Cortex of kidney (tissue), 1 donor: ENCODE measurements at places on chromosomes 16 and 17.

- DNase-seq = no peak
Observed at GRCh38 chr16:19886073-19886941, 1.7 kb upstream of the GPRC5B start.

DNA sequence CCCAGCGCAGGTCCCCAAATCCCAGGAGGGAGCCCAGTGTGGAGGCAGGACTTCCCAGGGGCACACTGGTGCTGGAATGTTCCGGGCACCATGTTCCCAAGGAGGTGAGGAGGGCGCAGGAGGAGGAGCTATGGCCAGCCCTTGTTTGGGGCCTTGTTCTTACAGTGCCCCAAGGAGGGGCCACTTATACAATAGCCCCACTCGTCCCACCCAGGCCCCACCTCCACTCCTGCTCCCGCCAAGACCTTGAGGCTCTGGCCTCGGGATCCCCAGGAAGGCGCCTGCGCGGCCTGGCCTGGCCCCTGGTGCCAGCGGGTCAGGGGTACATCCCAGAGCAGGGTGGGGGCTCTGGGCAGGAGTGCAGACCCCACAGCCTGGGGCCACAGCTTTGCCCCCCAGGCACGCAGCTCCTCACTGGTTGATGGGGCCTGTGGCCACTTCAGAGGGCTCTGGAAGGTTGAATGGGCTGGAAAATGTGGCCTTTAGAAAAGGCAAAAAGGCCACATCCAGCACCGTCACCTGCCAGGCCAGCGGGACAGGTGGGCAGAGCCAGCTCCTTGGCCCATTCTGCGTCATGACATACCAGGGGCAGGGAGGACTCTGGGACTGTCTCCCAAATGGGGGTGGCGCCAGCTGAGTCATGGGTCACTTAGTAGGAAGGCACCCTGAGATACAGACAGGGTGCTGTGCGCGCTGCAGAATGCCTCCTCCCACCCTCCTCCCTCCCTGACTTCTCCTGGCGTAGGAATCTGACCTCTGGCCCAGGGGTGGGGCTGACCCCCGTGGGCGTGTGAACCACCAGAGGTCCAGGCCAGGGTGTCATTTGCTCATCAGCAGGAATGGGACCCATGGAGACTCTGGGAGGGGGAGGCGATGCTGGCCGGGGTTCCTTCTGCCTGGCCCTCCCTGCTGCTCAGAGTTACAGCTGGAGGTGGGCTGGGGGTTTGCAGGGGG lies 32.3 kb upstream of the PVALEF start:
- no peak for DNase-seq

DNA sequence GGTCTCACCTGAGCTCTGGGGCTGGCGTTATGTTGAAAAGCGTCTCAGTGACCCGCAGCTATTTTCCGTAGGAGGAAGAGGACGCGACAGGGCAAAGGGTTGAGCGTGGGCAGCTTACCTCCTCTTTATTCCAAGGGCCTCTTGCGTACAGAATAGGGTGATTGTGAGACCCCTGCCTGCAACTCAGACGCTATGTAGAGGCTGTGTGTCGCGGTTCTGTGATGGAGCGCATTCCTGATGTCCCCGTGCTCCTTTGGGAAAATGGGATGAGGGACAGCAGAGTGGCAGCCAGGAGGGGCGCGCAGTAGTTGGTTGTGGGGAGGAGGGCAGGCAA lies 531 bp upstream of the CDH8 start:
- DNase-seq = no peak

DNA sequence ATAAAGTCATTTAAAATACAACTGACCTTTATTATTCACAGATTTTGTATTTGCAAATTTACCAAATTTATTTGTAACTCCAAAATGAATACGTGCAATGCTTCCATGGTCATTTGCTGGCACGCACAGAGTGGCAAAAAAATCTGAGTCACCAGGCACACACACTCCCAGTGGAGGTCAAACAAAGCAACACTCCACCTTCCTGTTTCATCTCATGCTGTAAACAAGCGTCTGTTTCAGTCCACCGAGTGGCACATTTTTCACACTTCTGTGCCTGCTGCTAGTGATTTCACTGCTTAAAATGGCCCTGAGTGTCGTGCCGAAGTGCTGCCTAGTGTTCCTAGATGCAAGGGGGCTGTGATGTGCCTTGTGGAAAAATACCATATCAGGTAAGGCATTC lies 17.8 kb upstream of the ITGAE start:
- DNase-seq = no peak

DNA sequence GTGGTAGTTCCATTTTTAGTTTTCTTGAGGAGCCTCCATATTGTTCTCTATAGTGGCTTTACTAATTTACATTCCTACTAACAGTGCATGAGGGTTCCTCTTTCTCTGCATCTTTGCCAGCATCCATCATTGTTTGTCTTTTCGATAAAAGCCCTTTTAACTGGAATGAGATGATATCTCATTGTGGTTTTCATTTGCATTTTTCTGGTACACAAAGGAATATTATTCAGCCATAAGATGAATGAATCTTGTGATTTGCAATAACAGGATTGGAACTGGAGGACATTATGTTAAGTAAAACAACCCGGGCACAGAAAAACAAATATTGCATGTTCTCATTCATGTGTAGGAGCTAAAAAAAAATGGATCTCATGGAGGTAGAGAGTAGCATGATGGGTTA lies 31.6 kb downstream of the ITGAM start:
- no peak for DNase-seq

DNA sequence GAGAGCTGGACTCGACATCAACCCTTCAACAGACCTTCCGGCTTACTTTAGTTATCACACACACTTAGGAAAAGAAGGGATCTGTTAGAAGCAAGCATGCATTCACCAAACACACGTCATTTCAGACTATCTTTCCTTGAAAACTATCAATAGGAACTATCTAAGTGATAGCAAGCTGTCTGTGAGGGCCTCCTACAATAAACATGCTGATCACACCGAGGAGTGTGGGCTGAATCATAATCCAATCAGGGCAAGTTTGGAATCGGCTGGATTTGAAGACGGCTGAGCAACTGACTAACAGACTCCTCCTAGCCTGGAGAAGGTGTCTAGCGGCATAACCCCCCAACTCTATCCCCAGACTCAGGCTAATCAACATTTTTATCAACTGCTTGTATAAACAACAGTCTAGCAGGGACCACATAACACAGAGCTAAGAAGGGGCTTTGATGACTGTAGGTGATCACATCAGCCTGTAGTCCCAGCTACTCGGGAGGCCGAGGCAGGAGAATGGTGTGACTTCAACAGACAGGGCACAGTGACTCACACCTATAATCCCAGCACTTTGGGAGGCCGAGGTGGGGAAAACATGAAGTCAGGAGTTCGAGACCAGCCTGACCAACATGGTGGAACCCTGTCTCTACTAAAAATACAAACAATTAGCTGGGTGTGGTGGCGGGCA lies 14.1 kb downstream of the NXN start:
- no peak for DNase-seq

DNA sequence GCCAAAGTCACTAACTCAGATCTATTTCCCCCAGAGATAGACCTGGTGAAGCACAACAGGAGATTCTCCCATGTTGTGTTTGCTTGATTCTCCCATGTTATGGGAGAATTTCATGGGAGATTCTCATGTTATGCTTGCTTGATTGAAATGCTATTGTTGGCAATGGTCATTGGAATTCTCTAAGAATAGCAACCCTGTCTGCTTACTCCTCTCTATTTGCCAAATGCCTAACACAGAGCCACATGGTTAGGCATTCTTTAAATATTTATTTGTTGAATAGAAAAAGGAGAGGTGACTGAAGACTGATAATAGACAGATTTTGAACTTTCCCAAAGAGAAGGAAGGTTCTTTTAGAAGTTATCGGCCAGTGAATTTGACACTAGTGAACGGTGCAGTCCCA lies 111.5 kb upstream of the MPHOSPH6 start:
- DNase-seq = no peak
